ENCODE measurements at places on chromosomes 7 and 10. TPM values are rescaled to one million over a fixed set of nuclear protein-coding genes. Genes with fewer than 3 reads are reported as not detected.

DNA sequence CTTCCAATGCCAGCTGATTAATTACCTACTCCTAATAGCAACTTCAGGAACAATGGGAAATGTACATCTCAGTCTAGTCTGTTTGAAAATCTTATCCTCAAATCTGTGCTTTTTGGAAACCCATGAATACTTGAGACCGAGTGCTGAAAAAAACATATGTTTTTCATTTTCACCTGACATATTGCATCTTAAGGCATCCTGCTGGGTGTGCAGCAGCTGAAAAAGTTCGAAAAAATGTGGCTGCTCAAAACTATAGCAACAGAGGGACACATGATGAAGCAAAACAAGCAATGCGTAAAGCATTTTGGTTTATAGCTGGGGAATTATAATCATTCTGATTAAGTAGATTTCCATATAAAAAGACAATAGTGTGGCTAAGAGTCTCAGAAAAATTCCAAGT, 218.0 kb downstream of the CREB5 start:
- H3K27me3 ChIP-seq, result no peaks in the 10 kb centered on the region
- peaks cover 49% of the 10 kb centered on the region for H3K4me1 ChIP-seq
- DNase-seq, result no peak
- H3K4me3 ChIP-seq, result no peak overlapping the region
- no peak overlapping the region for H3K27ac ChIP-seq

DNA sequence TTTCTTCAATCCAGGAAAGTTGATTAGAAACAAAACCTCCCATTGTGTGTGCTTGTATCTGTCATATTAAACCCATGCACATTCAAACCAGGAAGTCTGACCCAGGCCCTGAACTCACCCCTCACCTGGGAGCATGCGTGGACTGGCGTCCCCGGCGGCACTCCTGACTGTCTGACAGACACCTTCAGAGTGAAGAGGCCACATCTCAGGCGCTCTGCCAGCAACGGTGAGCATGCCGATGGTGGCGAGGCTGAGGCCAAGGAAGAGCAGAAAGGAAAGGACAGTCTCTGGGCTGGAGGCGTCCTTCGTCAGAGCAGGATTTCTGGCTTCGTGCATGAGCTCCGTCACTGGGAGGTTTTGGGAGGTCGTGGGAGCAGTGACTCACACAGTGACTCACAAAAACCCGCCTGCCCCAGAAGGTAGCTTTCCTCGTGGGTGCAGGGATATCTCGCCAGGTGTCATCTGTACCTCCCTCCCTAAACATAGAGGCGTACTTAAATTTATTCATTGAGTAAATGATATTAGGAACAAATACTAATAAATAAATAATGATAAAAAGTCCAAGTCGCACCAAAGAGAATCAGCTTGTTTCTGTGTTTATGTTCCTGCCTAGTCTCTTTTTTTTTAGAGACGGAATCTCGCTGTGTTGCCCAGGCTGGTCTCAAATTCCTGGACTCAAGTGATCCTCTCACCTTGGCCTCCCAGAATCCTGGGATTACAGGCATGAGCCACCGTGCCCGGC, 13.5 kb downstream of the IQCE start:
- no peak for DNase-seq
- H3K27me3 ChIP-seq, result no peaks in the 10 kb centered on the region
- H3K36me3 ChIP-seq, result peaks cover 32% of the 10 kb centered on the region
- H3K4me3 ChIP-seq, result no peak overlapping the region
- H3K27ac ChIP-seq, result no peak overlapping the region

GRCh38 chr7:96327429-96327828, 5.5 kb upstream of the SLC25A13 start:
- H3K27me3 ChIP-seq, result no peaks in the 10 kb centered on the region
- no peak overlapping the region for H3K27ac ChIP-seq
- no peaks in the 10 kb centered on the region for H3K36me3 ChIP-seq
- H3K4me1 ChIP-seq, result no peaks in the 10 kb centered on the region

The CYP3A5 gene
- total RNA-seq, result 0.33 TPM

- peaks cover 5% of the 10 kb centered on the region for H3K4me1 ChIP-seq
- H3K4me3 ChIP-seq, result peak overlapping the region; percentile 62
- no peaks in the 10 kb centered on the region for H3K27me3 ChIP-seq
- H3K27ac ChIP-seq, result no peak overlapping the region
- no peaks in the 10 kb centered on the region for H3K36me3 ChIP-seq
Observed at GRCh38 chr7:148964483-148965267, 63.6 kb downstream of the PDIA4 start.

DNA sequence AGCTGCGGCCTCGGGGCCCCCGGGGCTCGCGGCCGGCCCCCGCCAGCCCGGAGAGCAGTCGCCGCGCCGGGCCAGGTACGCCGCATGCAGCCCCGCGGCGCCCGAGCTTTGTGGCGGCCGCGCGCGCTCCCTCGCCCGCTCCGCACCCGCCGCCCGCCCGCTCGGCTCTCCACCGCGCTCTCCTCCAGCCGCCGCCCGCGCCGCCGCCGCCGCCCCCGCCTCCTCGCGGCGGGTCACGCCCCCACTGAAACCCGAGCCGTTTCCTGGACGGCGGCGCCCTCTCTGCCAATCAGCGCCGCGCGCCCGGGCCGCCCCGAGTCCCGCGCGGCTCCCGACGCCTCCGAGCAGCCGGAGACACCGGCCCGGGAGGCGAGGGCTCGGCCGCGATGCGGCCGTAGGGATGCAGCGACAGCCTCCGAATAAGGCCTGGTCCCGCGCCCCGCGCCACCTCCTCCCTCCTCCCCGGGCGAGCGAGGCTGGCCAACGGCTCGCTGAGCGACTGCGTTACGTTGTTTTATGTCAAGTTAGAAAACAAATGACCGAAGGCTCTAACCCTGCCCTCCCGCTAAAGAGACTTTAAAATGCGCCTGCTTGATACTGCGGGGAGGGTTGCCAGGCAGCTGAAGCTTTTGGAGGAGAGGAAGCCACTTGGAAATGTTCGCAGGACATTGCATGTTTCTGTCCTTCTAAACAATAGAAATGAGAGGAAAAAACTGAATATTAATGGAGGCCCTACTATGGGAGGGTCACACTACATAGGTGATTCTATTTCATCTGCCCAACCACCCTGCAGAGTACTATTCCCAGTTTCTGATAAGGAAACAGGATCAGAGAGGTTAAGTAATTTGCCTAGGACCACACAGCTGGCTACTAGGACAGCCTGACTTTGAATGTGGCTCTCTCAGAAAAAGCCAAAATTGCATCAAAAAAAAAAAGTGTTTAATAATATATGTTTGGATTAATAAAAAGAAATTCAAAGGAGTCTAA, at the start of gene FGFR2:
Gene FGFR2, minus strand, starts transcription at position 182 of the 987 bp plus-strand sequence. CDS start 4,627 bp downstream, outside the sequence.
- H3K27ac ChIP-seq, result no peak within 1 kb of the TSS
- H3K4me3 ChIP-seq, result peak within 1 kb of the TSS; percentile 41
- DNase-seq, result peak; percentile 87
- H3K27me3 ChIP-seq, result peaks cover 60% of the 10 kb centered on the region
- H3K36me3 ChIP-seq, result no peaks in the 10 kb centered on the region

The ABCB4 gene
- 5.4 TPM for total RNA-seq

- DNase-seq, result no peak
- no peak overlapping the region for H3K4me3 ChIP-seq
- H3K4me1 ChIP-seq, result no peaks in the 10 kb centered on the region
- no peak overlapping the region for H3K27ac ChIP-seq
Observed at GRCh38 chr10:124902462-124902861, 39.5 kb upstream of the ZRANB1 start.

- H3K27ac ChIP-seq, result no peak overlapping the region
- no peaks in the 10 kb centered on the region for H3K36me3 ChIP-seq
- no peaks in the 10 kb centered on the region for H3K4me1 ChIP-seq
- no peak overlapping the region for H3K4me3 ChIP-seq
- no peak for DNase-seq
Observed at GRCh38 chr10:6729861-6730344, 149.8 kb upstream of the PRKCQ start.

- no peaks in the 10 kb centered on the region for H3K27me3 ChIP-seq
- H3K4me3 ChIP-seq, result no peak overlapping the region
- no peak for DNase-seq
- H3K27ac ChIP-seq, result no peak overlapping the region
- no peaks in the 10 kb centered on the region for H3K4me1 ChIP-seq
Observed at GRCh38 chr7:114051871-114052331, 133.1 kb upstream of the PPP1R3A start.

GRCh38 chr7:74013539-74014272, 14.3 kb upstream of the ELN start:
- DNase-seq, result no peak
- no peak overlapping the region for H3K27ac ChIP-seq
- H3K4me3 ChIP-seq, result no peak overlapping the region
- H3K27me3 ChIP-seq, result no peaks in the 10 kb centered on the region
- H3K4me1 ChIP-seq, result peaks cover 3% of the 10 kb centered on the region
- no peaks in the 10 kb centered on the region for H3K36me3 ChIP-seq

DNA sequence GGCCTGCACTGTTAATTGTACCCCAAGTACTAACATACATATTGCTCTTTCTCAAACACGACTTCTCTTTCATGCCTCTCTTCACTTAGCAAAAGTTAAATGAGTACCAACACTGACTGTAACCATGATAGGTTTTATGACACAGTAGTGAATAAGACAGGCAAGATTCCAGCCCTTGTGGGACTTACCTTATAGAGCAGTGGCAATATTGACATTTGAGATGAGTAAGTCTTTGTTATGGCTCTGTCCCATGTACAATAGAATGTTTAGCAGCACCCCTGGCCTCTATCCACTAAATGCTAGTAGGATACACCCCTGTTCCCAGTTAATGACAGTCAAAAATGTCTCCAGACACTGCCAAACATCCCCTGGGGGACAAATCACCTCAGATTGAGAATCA, 11.9 kb upstream of the COL1A2 start:
- no peak overlapping the region for H3K4me3 ChIP-seq
- H3K4me1 ChIP-seq, result no peaks in the 10 kb centered on the region
- no peaks in the 10 kb centered on the region for H3K36me3 ChIP-seq
- DNase-seq, result no peak

GRCh38 chr10:117472872-117473271, 69.7 kb upstream of the EMX2 start:
- H3K4me3 ChIP-seq, result no peak overlapping the region
- no peaks in the 10 kb centered on the region for H3K36me3 ChIP-seq
- peaks cover 6% of the 10 kb centered on the region for H3K27me3 ChIP-seq
- DNase-seq, result no peak
- no peaks in the 10 kb centered on the region for H3K4me1 ChIP-seq

The GNG11 gene
- 19.0 TPM for total RNA-seq

The C10orf67 gene
- 0.61 TPM for total RNA-seq

DNA sequence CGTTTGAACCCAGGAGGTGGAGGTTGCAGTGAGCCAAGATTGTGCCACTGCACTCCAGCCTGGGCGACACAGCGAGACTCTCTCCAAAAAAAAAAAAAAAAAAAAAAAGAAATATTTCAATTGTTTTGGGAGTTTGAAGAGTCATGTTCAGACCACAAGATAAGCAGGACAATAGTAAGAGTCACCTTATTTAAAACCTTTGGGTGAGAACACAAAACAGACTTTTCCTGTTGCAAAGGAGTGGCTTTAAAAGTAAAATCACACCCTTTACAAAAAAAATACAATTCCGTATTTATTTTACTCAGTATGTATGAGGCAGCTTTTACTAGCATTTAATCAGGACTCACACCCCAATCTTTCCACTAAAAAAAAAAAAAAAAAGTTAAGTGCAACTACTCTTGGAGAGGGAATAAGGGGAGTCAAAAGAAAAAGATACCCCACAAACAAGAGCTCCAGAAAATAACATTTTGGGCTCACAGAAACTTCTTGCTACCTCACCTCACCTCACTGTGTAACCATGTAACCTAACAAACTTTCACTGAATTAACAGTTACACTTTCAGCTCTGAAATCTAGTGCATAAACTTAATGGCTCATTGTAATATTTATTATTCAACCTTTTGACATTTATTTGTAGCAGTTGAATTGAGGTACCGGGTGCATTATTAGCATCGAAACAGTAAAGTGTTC, 11.2 kb downstream of the SKIDA1 start:
- no peaks in the 10 kb centered on the region for H3K36me3 ChIP-seq
- peak overlapping the region; percentile 57 for H3K4me3 ChIP-seq
- peaks cover 22% of the 10 kb centered on the region for H3K4me1 ChIP-seq
- no peaks in the 10 kb centered on the region for H3K27me3 ChIP-seq
- no peak overlapping the region for H3K27ac ChIP-seq
- no peak for DNase-seq

The FAM131B gene
- total RNA-seq, result 0.42 TPM

GRCh38 chr10:111151595-111152307, 74.9 kb downstream of the ADRA2A start:
- no peak overlapping the region for H3K27ac ChIP-seq
- H3K27me3 ChIP-seq, result no peaks in the 10 kb centered on the region
- no peaks in the 10 kb centered on the region for H3K4me1 ChIP-seq
- no peak overlapping the region for H3K4me3 ChIP-seq

DNA sequence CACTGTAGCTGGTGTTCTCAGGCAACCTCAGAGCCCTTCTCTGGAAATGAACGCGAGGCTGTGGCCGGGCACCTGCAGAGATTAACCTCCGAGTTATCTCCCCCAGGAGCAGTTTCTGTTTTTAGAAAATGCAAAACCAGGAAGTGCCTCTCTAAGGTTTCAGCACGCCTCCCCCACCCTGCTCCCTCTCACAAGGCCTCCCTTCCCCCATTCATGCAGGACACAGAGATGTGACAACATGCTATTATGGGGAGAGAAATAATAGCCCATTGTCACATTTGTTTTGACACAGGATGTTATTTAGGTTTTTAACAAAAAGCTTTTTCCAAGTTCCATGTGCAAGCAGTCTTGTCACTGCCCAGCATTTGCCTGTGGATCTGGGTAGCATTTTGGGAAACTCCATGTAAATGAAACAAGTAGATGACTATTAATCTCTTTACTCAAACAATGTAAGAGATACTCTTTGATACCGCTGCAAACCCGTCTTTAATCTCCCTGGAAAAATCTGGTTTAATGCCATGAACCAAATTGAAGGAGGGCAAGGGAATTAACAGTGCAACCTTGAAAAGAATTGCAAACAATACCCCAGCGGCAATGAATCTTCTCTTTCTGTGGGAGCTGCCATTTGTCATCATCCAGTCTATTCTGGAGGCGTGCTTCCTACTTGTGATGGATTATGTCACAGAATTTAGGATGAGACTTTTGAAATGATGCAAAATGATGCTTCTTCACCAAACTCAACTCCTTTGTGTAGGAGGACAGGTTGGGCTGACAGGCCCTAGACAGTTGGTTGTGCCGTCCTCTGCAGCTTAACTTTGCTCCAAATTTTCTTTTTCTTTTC, 86.5 kb upstream of the NMT2 start:
- no peaks in the 10 kb centered on the region for H3K36me3 ChIP-seq
- peaks cover 7% of the 10 kb centered on the region for H3K4me1 ChIP-seq
- H3K4me3 ChIP-seq, result peak overlapping the region; percentile 48
- no peak overlapping the region for H3K27ac ChIP-seq
- DNase-seq, result no peak
- no peaks in the 10 kb centered on the region for H3K27me3 ChIP-seq

The GJD4 gene
- not detected for total RNA-seq

The AKR1C8 gene
- 0.72 TPM for total RNA-seq

The WASL gene
- 26.7 TPM for total RNA-seq

All from heart left ventricle (tissue), 16 donors.